ENCODE measurements at places on chromosomes 11 and 22.

- DNase-seq = no peak
These were observed 22.8 kb downstream of the NPAT start for GRCh38 chr11:108199446-108200321.

- DNase-seq = peak; percentile 96
These were observed 52.9 kb downstream of the C11orf58 start for GRCh38 chr11:16791191-16791961.

DNA sequence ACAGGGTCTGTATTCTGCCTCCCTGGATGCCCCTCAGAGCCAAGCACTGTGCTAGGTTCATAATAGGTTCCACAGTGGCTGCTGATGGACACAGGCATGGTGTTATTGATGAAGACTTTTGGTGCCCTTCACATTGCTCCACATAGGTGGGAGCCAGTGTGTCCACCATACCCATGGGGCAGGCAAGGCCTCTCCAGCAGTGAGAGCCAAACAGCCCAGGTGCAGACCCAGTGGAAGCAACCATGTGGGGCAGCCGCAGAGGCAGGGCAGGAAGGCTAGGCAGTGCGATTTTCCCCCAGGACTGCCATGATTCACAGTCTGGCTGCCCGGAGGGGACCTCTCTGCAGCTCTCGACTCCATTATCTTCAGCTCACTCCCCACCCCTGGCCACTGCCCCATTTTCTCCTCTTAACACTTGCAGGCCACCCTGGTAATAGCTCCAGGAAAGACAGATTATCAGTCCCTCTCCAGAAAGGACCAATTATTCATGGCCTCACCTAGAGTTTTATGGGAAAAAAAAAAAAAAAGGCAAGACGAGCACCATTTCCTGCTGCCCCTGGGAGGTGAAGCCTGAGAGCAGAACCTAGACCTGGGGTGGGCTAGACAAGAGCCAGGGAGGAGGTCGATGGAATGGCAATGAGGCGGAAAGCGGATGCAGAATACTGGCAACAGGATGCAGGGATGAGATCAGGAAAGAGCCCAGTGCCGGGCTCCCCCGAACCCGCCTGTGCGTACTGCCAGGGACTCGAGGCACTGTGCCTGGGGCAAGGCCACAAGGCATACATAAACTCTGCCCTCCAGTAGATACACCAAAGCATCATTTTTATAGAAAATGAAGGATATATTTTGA, 343.0 kb upstream of the NCAM1 start:
- no peak for DNase-seq

DNA sequence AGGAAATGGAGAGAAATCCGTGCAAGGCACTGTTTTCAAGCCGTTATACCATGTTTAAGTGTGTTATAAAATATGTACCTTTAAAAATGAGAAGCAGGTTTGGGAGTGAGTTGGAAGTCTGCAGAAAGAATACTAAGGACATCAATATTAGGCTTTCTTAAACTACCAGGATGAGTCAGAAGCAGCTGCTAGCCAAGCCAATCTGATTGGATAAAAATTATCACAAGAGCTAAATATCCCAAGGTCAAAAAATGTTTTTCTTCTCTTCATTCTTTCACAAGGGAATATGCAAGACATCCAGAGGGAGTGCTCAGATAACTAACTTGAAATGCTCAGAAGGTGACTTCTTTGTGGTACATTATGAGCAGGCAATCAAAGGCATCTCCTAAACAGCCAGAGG, 19.3 kb upstream of the CKAP5 start:
- DNase-seq = no peak

DNA sequence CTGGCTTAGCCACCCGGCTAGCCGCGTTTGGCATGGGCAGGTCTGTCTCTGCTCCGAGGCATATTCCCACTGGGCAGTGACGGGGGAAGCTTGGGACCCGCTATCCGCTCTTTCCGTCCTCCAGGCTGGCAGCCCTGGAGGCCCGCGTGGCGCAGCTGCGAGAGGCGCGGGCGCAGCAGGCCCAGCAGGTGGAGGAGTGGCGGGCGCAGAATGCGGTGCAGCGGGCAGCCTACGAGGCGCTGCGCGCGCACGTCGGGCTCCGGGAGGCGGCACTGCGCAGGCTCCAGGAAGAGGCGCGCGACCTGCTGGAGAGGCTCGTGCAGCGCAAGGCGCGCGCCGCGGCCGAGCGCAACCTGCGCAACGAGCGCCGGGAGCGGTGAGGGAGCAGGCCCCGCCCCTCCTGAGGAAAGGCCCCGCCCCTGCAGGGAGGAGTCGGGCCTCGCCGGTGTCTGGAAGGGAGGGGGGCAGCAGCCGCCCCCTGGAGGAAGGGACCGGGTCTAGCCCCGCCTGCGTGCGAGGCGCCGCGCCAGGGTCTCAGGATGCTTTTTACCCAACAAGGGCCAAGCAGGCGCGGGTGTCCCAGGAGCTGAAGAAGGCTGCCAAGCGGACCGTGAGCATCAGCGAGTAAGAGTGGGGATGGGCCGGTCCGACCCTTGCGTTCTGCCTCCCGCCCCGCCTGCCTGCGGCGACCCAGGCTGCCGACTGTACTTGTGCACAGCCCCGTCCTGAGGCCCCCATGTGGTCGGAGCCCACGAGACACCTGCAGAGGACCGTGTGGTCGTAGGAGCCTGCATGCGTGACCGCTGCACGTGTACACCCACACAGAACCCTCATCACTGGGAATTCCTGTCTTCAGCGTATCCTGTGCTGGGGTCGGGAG, 7.9 kb downstream of the ATG16L2 start:
- DNase-seq = peak; percentile 94

DNA sequence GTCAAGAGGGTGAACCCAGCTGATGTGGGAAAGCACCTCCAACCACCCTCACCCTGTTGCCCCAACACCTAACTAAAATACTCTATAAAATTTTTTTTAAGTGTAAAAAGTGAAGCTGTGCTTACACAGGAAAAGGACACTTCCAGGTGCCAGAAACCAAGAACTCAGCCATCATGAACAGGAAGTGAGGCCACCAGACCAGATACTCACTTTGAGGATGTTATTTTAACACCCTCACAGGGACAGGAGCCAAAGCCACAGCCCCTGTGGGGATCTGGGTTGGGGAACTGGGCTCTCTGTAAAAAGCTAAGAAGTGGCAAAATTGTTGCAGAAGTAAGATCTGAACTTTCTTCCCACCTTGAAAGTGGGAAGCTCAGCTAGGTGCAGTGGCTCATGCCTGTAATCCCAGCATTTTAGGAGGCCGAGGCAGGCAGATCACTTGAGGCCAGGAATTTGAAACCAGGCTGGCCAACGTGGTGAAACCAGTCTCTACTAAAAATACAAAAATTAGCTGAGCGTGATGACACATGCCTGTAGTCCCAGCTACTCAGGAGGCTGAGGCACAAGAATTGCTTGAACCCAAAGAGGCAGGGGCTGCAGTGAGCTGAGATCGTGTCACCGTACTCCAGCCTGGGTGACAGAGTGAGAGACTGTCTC, 3.8 kb downstream of the RSPH14 start:
- peak; percentile 24 for DNase-seq

DNA sequence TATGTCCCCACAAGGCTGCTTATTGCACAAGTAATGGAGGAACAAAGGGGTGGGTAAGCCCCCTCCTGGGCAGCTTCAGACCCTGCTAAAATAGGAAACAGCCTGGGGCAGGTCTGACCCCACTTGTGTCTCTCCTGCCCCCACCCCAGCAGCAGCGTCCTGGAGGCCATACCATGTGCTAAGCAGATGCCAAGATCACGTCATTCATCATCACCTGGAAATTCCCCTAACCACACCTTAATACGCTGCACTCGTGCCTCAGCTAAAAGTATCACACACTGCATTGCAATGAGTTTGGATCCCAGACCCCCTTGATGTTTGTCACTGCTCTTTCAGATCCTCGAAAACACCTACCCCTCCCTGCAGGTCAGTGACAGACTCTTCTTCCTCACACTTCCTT, 27.8 kb upstream of the GGTLC2 start:
- no peak for DNase-seq

- no peak for DNase-seq
These were observed 299.1 kb downstream of the KIRREL3 start for GRCh38 chr11:126701520-126701897.

GRCh38 chr11:46808799-46809431, 37.2 kb downstream of the CKAP5 start:
- no peak for DNase-seq

DNA sequence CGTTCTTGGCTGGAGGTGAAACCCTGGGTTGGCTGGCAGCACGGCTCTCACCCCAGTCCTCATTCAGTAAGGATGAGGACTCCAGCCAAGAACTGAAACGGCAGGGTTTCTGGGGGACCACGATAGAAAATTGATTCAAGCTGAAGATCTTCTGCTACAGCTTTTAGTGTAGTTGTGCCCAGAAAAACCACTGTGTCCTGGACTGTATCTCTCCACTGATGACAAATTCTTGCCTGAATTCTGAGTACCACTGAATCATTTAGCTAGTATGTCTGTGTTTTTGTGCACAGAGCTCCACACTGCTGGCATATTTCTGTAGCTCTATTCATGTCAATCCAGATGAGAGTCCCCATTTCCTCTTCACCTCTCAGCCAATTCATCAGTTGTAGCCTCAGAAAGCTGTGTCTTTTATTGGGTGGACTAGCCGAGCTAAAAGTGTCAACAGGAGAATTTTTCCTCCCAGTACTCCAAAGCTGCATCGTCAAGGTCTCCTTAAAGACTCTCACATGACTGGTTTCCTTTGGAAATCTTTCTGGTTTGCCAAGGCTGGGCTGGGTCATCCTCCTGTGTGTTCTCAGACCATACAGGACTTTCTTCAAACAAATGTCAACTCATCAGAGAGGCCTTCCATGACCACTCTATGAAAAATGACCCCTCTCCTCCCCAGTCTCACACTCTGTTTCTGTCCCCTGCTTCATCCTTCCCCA, 144.6 kb downstream of the LDLRAD3 start:
- DNase-seq = no peak

DNA sequence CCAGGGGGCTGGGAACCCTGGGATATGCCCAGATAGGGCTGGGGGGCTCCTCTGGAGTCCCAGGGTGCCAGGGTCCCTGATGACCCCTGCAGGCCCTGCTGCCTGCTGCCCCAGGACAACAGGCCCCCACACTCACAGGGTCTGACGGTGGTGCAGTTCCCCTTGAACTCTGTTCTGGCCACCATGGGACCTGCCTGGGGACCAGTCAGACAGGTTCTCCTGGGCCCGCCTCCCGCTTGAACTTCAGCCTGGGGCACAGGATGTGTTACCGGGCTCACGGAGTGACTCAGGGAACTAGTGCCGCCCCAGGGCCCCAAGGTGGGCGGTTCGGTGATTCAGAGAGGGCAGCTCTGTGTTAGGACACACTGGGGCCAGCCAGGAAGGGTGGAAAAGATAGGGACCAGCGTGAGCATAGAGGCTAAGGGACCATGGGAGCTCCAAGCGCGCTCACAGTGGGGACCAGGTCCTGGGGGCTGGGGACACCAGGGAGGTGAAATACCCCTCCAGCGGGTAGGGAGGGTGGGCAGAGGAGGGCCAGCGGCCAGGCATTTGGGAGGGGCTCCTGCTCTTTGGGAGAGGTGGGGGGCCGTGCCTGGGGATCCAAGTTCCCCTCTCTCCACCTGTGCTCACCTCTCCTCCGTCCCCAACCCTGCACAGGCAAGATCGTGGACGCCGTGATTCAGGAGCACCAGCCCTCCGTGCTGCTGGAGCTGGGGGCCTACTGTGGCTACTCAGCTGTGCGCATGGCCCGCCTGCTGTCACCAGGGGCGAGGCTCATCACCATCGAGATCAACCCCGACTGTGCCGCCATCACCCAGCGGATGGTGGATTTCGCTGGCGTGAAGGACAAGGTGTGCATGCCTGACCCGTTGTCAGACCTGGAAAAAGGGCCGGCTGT, 21.5 kb upstream of the TXNRD2 start:
- peak; percentile 69 for DNase-seq

DNA sequence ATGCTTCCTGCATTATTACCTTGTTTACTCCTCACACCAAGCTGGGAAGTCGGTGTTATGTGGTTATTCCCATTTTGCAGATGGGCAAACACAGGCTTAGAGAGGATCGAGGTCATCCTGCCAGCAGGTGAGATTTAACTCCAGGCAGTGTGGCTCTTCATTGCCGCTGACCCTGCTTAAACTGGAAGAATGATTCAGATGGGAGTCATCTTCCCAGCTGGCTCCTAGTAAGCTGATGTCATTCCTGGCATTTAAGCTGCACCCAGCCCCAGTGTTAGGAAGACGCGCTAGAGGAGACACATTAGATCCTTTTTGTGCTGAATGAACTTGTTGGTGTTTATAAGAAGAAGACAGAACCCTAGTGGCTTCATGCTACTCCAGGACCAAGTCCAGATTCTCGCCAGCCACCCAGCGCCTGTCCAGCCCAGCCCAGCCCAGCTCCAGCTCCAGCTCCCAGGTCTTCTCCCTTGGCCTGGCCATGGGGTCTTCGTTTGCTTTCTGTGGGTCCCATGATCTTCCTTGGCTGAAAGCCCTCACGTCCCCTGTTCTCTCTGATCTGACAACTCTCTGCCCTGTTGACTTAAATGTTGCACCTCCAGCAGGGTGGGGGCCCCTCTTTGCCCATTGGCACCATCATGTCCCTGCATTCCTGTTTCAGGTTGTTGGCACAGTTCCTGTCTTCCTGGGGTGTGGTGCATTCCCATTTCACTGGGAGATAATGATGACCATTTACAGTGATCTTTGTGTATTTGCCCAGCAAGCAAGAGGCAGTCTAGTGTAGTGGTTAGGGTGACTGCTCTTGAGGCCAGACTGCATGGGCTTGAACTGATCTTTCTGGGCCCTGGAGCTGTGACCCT, 13.6 kb downstream of the PARVB start:
- DNase-seq = no peak

DNA sequence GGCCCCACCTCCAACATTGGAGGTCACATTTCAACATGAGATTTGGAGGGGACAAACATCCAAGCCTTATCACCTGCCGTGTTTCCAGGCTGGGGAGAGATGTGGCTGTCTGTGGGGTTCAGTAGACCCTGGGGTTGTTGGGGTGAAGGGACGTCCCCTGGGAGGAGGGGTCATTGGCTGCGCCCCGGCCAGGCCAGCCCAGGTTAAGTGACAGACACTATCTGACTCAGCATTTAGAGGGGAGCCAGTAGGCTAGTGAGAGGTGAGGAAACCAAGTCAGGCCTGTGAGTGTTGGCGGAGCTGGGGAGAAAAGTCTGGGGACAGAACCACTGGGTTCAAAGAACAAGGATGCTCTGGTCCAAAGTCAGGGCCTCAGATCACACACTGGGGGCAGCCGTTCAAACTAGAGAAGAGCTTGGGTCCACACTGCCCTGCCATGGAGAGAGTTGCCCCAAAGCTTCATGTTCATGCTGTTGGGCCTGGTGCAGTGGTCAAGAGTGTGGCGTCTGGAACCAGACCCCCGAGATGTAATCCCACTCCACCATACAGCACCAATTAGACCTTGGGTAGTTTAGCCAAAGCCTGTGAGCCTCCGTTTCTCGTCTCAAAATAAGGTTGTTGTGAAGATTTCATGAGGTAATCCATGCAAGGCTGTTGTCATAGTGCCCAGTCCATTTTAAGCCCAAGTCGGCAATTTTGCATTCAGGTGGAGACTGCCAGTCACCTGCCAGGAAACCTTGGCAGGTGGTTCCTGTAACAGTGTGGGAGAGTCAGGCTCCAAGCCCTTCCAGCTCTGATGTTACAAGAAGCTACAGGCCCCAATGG, 1289.6 kb downstream of the TBC1D22A start:
- DNase-seq = no peak

GRCh38 chr22:24208012-24208749, 26.9 kb downstream of the SUSD2 start:
- DNase-seq = peak; percentile 97

- peak; percentile 74 for DNase-seq
These were observed 318.7 kb downstream of the BUD13 start for GRCh38 chr11:116454020-116454645.

GRCh38 chr11:11577251-11577855, 44.5 kb downstream of the GALNT18 start:
- peak; percentile 82 for DNase-seq

GRCh38 chr11:120272303-120272702, 32.4 kb downstream of the POU2F3 start:
- DNase-seq = no peak

GRCh38 chr11:76664578-76665061, 5.9 kb downstream of the LRRC32 start:
- no peak for DNase-seq
